ENCODE measurements at places on chromosomes 1 and 21.

DNA sequence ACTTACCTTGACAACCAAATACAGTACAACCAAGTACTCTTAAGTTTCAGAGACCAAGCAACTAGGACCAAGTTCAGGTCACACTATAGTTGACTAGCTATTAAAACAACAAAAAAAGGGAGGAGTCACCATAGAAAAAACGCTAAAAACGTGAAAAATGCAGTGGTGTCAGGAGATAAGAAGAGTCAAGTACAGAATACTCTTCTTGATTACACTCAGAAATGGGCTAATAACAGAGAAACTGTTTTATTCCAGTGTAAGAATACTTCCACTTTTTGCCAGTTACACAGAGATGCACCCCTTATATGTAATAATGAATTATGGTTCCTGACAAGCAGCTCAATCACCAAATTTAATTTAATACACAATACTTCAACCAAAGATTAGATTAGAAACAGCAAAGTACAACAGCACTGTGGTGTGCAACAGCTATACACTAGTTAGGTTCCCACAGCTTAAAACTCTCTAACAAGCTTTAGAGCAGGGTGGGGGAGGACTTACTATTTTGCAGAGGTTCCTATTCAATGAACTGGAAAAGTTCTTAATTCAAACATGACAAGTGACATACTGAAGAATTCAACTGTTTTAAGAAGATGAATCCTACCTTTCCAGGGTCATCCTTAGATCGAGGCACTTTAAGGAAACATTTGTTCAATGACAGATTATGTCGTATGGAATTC, 70.4 kb downstream of the FOXJ3 start:
- DNase-seq = no peak

DNA sequence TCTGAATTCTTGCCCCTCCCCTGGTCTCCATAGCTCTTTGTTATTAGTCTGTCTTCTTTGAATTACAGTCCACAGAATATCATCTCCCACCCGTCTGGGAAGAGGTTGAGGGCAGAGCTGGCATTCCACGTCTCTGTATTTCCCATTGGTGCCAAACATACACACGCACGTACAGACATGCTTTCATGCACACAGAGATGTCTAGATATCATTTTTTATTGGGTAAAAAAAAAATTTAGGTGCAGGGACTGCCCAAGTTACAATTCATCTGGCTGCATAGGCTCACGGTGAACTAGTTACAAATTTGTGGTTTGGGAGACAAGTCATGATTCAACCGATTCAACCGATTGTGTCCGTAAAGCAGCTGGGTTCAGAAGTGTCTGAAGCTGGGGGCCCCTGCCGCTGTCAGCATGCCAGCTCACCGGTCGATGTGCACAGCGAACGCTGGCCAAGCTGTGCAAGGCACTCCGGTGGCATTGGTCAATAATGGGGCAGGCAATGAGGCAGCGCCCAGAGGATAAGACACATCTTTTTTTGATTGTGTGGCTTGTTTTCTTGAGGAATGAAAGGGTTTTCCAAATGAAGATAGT, 73.7 kb downstream of the KCNN3 start:
- DNase-seq = no peak

DNA sequence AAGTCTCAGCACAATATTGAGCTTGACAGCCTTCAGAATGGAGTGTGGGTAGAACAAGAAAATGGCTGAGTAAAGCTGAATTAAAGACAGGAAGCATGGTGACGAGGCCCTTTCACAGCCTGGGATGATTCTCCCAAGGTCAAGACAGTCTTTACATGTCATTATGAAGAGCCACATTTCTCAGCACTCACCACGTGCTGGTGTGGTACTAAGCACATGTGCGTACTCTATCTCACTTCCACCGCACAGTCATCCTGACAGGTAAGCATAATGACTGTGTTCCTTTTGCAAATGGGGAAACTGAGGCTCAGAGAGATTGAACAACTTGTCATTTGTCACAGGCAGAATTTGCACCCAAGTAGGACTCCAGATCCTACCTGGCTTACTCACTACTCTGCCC, 92.8 kb upstream of the COA6 start:
- DNase-seq = no peak

DNA sequence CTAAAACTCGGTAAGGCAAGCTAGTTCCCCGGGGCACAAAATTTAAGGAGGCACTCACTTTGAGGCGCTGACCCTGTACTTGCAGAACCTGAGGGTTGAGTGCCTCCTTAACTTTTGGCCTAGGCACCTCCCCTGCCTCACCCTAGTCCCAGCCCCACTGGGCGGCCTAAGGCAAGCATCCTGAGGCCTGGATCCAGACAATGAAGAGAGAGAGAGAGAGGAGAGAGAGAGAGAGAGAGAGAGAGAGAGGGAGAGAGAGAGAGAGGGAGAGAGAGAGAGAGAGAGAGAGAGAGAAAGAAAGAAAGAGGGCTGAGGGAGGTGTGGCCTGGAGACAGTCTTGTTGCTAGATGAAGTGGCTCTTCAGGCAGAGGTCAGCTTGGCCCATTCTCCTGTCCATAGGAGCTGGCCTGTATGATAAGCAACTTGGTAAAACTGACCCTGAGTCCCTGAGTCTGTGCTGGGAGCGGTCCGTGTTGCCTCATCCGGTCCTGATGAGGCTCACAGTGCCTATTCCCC, 7.4 kb upstream of the LRRN2 start:
- DNase-seq = no peak

- no peak for DNase-seq
These were observed 23.4 kb upstream of the COL16A1 start for GRCh38 chr1:31727195-31727594.

DNA sequence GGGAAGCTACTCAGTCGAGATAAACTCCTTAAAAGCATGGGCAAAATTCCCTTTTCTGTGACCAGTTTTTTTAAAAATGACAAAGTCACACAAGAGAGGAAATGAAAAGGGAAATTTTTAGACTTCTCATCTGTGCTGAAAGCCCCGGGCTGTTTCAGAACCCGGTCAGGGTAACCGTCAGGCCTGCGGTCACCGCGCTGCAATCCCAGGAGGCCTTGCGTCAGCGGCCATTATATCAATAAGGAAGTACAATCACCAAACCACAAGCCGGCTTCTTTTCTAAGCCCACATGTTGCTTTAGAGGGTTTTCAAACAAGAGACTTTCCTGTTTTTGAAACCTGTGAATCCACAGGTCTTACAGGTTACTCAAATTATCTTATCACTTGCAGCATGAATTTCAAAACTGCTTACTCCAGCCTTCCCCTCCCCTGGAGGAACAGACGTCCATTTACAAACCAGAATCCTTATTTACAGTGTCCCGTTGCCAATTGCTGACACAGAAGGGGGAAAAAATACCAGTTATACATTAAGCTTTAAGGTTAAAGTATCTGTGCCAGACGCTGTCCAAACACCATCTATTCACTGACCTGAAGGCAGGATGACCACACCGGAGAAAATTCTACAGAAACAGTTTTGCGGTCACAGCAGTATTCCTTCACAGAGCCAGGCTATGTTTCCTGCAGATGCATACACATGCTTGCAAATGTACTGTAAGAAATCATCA, 165.3 kb downstream of the TOMM20 start:
- peak; percentile 55 for DNase-seq

DNA sequence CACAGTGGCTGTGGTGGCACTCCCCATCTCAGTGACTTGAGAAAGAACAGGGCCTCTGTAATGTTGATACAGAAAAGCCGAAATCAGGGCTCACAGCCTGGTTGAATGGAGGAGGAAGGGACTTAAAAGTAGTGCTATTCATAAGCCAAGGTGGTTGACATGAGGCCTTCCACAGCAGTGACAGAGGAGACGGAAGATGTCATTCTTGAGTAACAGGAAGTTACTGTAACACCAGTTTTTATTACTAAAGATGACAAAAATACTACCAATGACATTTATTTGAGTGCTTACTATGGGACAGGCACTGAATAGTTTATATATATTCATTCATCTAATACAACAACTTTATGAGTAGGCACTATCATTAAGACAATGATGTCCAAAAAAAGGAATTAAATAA, 52.8 kb upstream of the GNG12 start:
- DNase-seq = no peak

GRCh38 chr1:23521588-23521987, 9.4 kb downstream of the E2F2 start:
- no peak for DNase-seq

DNA sequence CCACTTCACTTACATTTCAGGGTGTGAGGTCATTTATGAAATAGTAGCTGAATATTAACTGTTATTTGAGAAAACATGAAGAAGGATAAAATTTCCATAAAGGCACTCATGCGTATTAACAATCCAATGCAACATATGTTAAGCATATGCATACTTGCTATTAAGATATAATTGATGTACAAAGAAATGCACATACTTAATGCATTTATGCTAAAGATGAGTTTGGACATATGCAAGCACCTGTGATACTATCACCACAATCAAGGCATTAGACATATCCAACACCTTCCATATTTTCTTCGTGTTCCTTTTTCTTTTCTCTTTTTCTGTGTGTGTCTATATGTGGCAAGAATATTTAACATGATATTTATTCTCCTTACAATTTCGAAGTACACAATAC, 464.8 kb upstream of the BRINP3 start:
- no peak for DNase-seq

DNA sequence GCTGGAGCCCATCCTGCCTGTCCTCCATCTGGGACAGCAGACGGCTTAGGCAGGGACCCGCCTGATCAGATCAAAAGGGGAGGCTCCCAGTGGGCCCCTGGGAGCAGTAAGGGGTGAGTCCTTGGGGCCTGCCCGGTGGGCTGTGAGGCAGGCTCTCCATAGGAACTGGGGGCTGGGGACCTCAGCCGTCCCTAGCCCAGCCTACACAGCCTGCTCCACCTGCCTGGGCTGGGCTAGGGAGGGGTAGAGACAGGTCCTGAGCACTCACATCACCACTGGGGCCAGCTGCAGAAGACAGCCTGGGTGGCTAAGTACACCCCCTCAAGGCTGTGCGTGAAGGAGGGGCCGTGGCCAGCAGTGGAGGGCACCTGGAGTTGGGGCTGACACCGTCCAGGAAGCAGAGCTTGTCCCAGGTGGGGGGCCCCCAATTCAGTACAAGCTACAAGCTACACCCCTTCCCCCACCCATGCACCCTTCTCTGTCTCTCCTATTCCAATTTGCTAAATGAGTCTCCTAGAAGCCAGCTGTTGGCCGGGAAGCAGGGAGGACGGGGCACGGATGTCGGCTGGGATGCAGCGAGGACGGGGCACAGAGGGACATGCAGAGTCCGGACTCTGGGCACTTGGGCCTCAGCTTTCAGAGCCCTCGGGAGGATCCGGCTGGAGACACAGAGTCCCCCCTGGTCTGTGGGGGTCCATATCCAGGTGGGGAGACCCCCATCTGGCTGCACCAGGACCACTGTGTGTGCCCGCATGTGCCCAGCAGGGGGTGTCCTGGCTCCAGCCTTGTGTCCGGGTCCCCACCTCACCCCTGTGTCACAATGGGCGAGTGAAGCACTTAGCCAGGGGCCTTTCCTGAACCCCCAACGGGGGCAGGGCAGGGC, 1.7 kb downstream of the ISG15 start:
- DNase-seq = no peak

DNA sequence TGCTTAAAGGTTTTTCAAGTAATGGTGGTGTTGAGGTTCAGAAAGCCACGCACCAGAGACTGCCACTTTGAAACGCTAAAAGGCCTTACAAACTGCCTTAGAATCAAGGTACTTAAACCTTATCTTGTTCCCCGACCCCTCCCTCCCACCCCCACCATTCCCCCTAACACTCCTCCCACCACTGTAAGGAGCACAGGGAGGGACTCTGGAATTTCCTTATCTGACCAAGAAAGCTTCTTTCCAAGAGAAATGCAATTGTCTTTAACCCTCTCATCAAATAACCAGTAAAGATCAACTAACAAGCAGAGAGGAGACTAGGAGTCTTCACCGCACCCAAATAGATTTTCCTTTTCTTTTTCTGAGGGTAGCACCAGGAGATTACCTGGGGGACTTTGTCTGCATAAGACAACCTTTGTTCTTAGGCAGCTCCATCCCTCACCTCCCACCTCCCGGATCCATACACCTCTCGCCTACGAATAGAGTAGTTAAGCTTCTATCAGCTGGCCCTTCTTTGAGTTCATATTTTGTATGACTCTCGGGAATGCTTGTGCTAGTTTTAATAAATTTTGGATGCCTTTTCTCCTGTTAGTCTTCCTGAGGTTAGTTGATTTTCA, 137.7 kb upstream of the ADGRL2 start:
- no peak for DNase-seq

DNA sequence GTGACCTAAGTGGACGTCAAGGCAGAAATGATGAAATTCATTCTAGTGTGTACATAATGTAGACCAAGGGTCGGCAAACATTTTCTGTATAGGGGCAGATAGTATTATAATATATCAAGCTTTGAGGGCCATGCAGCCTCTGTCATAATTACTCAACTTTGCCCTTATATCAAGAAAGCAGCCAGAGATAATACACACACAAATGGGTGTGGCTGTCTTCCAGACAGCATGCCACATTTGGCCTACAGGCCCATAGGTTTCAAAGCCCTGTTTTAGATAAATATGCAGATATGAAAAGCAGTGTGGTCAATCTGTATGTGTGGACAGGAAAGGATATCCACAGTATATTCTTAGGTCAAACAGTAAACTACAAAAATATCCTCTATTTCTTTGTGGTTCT, 320.1 kb upstream of the FMN2 start:
- no peak for DNase-seq

DNA sequence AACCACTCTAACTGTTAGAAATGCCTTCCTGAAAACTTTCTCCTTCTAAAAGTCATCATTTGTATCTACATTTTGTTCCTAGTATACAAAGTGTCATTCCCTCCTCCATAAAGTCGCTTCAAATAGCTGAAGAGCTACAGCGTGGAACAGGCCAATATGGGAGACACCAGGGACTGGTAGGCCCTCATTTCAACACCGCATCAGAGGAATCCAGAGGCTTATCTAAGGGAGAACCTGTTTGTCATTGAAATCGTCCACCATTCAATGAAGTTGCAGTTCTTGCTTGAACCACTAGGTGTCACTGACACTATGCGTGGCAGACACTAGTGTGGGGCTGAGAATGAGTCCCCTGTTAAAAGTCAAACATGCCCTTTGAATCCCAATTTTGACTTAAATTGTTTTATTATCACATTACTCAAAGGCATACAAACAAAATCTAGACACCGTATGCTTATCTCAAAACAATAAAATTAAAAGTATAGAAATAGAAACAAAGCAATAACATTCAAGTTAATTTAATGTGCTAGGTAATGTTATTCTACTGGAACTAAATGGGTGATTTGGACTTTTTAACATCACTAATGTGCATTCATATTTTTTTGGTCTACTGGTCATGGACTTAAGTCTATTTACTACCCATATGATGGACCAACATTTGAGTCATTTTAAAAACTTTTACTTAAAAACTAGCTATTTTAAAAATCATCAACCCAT, 182.3 kb downstream of the FCRL5 start:
- peak; percentile 40 for DNase-seq

Measured in AG08396 (cell line).